ENCODE measurements at places on chromosomes 12 and 14.

DNA sequence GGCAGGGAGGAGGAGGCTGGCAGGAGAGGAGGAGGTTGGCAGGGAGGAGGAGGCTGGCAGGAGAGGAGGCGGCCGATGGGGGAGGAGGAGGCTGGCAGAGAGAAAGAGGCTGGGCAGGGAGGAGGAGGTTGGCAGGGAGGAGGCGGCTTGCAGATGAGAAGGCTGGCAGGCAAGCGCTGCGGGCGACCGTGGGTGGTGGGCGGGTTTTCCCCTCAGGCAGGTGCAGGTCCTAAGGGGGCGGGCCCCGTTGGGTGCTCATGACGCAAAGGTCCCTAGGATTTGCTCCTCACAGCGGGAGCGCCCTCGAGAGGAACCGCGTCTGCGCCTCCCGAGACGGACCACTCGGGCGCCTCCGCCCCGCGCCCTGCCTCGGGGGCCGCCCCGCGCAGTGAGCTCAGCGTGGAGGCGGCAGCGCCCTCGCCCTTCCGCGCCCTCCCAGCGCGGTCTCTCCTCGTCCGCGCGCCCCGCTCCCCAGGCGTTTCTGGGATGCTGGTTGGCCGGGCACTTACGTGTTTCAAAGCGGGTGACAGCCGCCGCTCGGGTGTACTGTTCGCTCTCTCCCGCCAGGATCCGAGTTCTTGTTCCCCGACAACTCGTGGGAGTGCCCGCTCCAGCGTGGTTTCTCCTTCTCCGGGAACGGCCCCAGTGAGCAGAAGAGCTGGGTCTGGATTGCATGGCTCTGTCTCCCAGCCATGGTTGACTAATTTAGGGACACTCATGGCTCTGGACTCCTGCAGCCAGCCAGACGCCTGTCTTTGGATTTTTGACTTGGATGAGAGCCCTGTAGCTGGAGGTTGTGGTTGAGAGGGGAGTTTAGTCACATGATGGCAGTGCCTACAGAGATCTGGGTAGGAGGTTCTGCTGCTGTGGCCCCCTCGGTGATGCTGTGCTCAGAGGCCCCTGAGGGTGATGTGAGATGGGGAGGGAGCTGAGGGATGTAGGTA lies 64.1 kb upstream of the PPP4R3A start:
- DNase-seq, result peak; percentile 66

GRCh38 chr14:70563869-70564268 lies 29.1 kb upstream of the ADAM20 start:
- DNase-seq, result no peak

GRCh38 chr12:97131220-97131981 lies 224.3 kb downstream of the NEDD1 start:
- DNase-seq, result no peak

GRCh38 chr12:75130811-75131210 lies 78.8 kb downstream of the KCNC2 start:
- no peak for DNase-seq

DNA sequence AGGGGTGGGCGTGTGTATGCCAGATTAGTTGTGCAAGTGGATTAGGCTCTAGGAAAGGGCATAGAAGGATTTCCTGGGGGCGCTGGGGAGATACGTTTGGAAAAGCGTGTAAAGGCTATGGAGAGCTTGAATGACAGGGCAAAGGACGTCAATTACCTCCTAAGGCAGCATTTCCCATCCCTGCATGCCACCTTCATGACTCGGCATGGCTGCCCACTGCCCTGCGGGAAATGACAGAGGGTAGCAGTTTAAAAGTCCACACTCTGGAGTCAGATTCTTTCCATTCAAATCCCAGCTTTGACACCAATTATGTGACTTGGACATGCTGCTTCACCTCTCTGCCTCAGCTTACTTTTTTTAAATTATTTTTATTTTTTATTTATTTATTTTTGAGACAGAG lies 14.8 kb upstream of the TMEM229B start:
- no peak for DNase-seq

DNA sequence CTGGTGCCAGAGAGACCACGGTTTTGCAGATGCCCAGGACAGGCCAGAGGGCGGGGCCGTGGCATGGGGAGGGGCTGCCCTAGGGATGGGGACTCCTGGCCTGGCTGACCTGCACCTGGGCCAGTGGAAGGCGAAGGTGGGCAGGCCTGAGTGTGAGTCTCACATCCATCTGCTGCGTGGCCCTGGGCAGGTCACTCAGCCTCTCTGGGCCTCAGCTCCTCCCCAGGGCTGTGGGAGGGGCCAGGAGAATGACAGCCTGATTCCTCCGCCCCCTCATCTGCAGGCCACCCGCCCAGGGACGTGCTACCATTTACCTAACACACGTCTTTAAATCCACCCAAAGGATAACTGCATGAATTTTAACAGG lies 90.9 kb downstream of the GALNT9 start:
- no peak for DNase-seq

- DNase-seq, result no peak
Observed at GRCh38 chr14:104009297-104009696, 67.0 kb upstream of the RD3L start.

DNA sequence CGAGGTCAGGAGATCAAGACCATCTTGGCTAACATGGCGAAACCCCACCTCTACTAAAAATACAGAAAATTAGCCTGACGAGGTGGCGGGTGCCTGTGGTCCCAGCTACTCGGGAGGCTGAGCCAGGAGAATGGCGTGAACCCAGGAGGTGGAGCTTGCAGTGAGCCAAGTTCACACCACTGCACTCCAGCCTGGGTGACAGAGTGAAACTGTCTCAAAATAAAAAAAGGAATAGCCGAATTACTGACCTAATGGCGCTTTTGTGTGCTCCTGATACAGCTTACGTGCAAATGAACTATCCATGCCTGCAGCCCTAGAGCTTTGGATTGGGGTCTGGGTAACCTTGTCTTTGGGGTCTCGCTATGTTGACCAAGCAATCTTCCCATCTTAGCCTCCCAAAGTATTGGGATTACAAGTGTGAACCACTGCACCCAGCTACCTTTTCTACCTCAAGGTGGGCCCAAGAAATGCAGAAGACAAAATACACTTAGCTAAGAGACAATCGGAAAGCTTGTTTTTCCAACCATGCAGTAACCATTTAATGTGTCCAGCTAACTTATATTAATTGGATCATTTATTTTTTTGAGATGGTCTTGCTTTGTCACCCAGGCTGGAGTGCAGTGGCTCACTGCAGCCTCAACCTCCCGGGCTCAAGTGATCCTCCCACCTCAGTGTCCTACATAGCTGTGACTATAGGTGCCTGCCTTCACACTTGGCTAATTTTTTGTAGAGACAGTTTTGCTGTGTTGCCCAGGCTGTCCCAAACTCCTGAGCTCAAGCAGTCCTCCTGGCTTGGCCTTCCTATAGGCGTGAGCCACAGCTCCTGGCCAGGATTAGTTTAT lies 5.5 kb downstream of the PABPN1 start:
- DNase-seq, result no peak

DNA sequence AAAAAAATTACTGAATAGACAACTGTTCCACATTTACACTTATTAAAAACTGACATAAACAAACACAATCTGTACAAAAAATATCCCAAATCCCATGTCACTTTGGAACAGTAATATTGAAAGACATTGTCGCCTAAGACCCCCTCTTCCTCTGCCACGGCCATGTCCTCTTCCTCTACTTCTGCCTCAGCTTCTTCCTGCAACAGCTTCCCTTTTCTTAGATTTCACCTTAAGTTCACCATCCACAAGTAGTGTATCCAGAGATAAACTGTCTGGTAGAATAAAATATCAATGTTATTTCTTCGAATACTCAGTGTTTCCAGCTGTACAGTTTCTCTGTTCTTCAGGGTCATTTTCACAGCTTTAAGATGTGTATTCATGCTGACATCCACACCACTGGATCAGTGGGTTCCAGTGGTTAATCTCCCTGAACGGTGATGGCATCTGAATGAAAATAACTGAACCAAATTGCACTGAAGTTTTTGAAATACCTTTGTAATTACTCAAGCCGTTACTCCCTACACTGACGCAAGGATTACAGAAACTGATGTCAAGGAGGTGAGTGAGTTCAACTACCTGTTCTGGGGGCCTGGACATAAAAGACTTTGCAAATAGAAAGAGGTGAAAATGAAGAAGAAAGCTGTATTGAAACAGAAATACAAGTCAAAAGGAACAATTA lies 208.5 kb downstream of the C12orf50 start:
- DNase-seq, result no peak

DNA sequence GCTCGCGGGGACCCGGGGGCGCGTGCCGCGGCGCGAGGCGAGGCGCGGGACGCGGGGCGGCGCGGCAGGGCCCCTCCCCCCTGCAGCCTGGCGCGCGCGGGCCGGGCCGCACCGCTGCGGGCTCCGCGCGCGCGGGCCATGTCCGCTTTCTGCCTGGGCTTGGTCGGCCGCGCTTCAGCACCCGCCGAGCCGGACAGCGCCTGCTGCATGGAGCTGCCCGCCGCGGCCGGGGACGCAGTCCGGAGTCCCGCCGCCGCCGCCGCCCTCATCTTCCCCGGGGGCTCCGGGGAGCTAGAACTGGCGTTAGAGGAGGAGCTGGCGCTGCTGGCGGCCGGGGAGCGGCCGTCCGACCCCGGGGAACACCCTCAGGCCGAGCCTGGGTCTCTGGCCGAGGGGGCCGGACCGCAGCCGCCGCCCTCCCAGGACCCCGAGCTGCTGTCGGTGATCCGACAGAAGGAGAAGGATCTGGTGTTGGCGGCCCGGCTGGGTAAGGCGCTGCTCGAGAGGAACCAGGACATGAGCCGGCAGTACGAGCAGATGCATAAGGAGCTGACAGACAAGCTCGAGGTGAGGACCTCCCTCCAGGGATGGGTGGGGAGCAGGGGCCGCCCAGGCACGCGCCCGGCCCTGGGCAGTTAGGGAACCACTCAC lies 820 bp downstream of the BICDL1 start:
- DNase-seq, result peak; percentile 65

GRCh38 chr12:114408886-114409851 lies 3.2 kb upstream of the TBX5 start:
- DNase-seq, result peak; percentile 57

Data from AG10803 (cell line).